WERI-Rb-1 (cell line): ENCODE measurements at places on chromosomes 1 and 21.

- no peak for DNase-seq
Measured at GRCh38 chr1:198064181-198064580, 92.6 kb upstream of the NEK7 start.

- no peak for DNase-seq
Measured at GRCh38 chr1:156525856-156526489, 25.4 kb upstream of the MEF2D start.

DNA sequence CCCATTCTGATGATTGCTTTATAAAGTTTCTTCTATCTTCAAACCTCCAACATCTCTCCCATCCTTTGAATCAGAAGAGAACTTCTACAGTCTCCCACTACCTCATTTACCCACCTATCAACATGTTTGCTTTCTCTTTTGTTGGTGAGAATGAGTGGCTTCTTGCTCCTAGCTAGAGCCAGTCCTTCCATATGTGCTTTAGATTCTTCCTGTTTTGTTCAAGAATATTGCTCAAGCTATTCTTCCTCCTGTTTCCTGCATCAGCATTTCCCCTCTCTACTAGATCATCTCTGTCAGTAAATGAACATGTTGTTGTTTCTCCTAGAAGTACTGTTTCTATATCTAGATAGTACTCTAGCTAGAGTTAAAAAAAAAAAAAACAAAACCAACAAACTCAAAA, 6.3 kb downstream of the ATF6 start:
- DNase-seq: no peak

GRCh38 chr1:43932786-43933385, 715 bp upstream of the ARTN start:
- no peak for DNase-seq

DNA sequence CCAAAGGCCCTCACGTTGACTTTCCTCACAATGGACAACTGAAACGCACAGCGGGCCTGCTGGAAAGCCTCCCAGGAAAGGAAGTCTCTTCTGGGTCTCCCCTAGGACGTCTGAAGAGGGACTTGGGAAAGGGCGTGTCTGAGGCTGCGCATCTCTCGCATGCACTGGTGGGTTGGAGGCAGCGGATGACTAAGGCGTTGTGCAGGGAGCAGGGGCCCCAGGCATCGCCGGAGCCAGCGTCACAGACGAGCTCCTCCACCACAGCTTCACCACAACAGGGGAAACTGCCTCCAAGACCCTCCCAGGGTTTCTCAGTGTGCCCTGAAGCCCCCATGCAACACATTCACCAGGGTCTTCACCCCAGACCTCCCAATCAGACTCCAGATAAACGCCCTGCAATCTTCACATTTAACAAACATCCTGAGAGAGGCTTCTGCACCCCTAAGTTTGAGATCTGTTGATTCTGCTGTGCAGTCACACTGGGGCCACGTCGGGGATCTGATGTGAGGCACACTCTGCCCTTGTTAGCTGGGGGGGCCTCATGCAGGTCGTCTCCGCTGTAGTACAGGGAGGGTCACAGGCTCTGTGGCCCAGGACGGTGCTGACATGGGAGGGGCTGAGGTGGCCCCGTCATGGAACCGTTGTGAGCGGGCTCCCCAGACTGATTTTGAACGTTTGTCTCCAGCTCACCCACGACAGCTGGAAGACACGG, 7.0 kb upstream of the TFF1 start:
- DNase-seq: no peak

- no peak for DNase-seq
Measured at GRCh38 chr1:160631983-160632625, 14.7 kb downstream of the SLAMF1 start.
